ENCODE measurements at places on chromosomes 6 and 20. TPM values are rescaled to one million over a fixed set of nuclear protein-coding genes. Genes with fewer than 3 reads are reported as not detected.

Gene BPIFB1
- not detected for total RNA-seq

Gene ZSCAN9
- 15.6 TPM for total RNA-seq

Gene SMLR1
- total RNA-seq: 0.16 TPM

Gene THBD
- total RNA-seq: 48.1 TPM

Gene SLC4A11
- total RNA-seq: 7.6 TPM

Data from kidney (tissue), 22 donors.